CD4-positive, alpha-beta T cell treated with Interleukin-4 for 1 hour (primary cell): ENCODE measurements at places on chromosomes 7 and 10.

DNA sequence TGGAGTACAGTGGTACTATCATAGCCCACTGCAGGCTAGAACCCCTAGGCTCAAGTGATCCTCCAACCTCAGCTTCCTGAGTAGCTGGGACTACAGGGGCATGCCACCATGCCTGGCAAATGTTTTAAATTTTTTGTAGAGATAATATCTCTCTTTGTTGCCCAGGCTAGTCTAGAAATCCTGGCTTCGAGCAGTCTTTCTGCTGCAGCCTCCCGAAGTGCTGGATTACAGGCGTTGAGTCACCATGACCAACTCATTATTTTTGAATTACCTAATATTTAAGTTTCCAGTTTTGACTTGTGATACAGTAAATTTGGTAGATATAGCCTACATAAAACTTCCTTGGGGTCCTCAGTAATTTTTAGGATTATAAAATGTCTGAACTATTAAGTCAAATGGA lies 74.1 kb downstream of the RUNDC3B start:
- no peak for DNase-seq

GRCh38 chr10:33743429-33743857 lies 409.0 kb upstream of the NRP1 start:
- peak; percentile 0 for DNase-seq

DNA sequence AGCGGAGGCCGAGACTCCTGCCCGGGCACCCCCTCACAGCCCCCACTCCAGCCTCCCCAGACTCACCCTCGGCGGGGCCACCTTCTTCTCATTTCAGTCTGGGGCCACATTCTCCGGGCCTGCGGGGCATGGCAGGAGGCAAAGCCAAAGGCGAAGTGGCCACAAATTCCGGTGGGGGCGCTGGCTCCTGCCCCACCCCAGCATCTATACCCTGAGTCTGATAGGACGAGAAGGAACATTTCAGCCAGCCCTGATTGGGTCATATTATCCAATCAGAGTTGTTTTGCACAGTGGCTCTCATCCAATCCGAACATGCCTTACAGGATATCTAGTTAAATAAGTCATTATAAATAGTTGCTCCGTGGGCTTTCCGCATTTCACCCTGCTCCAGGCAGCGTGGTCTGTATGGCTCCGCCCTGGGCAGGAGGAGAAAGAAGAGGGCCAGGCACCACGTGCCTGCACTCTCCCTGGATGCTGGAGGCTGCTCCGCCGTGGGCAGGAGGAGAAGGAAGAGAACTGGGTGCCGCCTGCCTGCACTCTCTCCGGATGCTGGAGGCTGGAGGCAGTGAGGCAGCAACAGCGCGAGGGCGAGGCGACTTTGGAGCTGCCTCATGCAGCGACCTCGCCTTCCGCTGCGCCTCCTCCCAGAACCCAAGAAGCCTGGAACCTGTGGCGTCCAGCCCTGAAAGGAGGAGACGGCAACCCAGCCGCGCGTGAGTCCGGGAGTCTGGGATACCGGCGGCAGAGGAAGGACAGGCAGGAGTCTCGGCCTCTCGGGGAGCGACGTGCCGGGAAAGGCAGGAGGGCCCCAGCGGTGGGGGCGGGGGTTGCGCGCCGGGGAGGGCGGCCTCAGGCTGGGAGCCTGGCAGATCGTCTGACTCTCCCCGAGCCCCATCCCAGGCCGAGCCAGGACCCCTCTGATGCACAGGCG lies 162.9 kb downstream of the ZNF33B start:
- DNase-seq: no peak

GRCh38 chr10:20962165-20962564 lies 65.1 kb upstream of the NEBL start:
- no peak for DNase-seq

DNA sequence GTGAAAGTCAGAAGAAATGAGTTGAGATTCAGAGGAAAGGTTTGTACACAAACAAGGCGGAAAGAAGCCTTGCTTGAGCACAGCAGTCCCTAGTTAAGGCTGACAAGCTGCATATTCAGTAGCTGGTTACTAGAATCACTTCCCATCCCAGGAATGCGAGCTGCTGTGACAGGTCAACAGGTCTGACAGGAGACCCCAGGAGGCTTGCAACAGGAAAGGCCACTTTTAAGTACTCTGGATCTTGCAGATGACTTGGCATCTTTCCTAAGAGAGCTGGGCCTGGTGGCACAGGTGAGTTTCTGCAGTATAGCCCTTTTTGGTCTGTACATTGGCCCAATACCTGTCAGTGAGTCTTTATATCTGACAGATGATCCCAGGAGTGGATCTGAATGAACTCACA lies 35.7 kb upstream of the UNC5B start:
- no peak for DNase-seq

DNA sequence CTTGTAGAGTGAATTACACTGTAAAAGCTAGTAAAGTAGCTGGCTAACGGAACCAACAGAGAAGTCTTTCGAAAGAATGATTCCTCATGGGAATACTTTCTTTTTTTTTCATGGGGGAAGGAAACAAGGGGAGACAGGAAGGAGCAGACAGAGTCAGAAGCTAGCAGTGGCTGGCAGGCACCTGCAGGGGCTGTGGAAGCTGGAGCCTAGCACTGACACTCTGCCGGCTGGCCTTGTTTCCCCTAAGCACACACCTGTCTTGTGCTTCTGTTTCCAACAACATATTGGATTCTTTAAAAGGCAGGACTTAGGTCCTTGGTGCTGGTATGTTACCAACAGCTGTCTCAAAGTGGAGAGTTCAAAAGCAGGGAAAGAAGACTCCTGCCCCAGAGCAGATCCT lies 24.7 kb downstream of the NOD1 start:
- no peak for DNase-seq

DNA sequence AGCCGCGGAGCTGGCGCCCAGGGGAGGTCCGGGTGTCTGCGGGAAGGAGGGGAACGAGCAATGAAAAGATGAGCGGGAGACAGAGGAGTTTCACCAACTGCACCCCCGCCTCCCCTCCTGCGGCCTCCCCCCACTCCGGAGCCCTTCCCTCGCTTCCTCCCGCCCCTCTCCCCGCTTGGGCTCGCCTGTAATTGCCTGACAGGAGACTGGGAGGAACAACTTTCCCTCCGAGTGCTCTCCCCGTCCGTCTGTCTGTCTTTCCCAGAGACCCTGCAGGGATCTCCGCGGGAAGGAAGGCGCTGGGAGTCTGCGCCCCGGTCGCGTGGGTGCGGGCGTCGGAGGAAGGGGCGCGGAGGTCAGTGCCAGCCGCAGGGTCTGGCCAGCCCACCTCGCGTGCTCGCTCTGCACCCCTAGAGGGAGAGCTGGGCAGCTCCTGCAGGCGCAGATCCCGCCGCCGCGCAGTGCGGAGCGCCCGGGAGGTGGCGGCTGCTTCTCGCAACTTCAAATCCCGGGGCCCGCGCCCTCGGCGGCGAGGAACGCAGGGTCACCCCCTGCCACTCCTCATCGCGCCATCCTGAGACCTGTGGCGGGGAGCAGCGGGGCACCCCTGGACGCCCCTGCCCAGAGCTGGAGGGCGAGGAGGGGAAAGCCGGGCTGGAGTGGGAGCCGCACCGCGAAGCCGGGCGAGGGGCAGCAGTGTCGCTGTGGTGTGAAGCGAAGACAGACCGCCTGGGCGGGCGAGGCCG lies 511 bp upstream of the NRP1 start:
- no peak for DNase-seq

DNA sequence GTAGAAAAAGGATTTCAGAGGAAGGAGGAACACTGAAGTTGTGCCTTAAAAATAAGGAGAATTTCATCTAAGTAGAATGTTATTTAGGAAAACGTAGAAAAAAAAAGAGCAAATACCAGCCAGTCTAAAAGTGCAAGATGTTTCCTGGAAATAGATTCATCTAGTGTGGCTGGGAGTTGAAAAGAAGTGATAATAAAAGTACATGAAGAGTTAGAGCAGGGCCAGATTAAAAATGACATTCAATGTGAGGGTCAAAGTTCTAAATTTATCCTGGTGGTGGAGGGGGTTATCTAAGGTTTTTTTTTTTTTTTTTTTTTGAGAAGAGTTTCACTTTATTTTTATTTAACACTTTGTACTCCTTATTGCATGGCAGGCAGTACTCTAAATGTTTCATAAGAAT lies 289.3 kb downstream of the MDFIC start:
- DNase-seq: no peak

DNA sequence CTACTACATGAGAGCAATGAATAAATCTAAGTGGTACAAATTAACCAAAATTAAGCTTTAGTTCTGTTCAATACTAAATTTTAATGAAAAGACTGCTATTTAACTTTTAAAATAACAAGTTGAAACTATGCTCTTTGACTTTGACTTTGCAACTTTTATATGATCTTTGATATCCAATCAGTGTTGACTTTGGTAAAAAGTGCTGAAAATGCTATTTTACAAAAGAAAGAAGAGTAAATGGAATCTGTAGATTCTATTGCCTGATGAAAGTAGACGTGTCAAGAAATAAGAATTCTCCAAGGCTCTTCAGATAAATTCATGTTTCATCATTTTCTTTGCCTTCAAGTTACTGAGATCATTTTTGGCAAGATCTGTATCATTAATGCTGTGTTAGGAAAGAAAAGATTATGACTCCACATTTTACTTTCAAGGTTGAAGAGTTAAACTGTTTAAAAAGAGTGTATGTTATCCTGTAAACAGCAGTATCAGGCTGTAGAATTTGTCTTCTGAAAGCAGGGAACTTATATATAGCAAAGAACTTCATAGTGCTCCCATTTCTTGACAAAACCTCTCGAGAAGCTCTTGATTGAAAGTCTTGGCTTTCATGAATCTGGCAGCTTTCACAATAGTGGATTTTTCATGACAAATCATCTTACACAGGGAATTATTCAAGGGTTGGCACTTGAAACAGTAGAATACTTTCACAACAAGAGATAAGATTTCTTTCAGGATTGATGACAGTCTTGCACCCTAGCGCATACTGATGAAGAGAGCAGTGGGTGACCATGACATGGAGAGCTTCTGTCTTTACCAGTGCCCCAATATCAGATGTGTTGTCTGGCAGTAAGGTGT lies 72.1 kb downstream of the PTEN start:
- no peak for DNase-seq

DNA sequence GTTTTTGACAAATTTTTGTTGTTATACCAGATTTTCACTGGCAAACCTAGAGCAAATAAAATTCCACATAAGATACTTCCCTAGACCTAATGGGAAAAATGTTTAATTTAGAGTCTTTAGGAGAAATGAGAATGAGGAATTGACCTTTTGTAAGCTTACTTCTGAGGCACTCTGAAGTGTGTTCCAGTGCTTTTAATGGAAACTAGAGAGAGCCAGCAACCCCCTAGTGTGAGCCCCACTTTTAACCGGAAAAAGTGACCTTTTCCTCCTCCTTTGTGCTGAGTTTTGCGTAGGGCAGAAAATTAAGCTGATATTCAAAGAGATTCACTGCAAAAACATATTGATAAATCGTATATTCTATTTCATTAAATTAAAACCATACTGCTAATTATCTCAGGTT lies 5.2 kb downstream of the IKZF1 start:
- no peak for DNase-seq

DNA sequence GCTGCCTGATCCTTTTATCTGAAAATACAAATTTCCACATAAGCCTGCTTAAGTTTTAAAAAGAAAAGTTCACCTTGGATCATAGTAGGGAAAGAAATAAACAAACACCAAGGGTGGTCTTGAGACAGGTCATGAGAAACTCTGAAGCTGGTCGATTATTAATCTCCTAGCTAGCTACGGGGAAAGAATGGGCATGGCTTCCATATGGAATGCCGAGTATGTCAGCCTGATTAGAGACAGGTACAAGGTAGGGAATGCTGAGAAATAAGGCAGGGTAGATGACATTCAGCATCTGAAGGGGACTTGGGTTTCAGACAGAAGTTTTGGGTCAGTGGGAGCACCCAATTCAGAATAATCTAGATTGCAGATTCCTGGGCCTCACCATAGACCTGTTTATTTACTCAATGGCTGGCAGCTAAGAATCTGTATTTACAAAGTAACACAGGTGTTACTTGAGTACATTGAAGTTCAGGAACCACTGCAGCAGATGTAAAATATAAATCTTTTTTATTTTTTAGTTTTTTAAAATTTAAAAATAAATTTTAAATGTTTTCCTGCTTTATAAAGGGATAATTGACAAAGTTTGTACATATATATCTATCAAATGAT lies 49.0 kb downstream of the SCIN start:
- DNase-seq: no peak

GRCh38 chr7:33849004-33849403 lies 56.3 kb upstream of the BMPER start:
- no peak for DNase-seq

DNA sequence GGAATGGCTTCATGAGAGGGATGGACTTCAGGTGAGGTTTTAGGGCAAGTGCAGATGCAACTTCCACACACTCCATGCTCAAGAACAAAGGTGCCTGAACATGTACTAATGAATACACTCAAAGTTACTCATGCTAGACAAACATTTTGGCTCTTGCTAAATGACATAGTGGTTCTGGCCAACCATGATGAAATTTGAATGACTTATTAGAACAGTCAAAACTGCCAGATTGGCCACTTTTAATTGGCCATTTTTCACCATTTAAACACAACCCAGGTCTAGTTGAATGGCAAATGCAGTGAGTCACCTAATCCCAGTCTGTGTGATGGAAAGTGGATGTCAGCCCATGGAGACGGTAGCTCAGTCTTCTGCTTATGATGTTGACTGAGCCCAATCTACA lies 4.9 kb upstream of the PTPRN2 start:
- DNase-seq: no peak

DNA sequence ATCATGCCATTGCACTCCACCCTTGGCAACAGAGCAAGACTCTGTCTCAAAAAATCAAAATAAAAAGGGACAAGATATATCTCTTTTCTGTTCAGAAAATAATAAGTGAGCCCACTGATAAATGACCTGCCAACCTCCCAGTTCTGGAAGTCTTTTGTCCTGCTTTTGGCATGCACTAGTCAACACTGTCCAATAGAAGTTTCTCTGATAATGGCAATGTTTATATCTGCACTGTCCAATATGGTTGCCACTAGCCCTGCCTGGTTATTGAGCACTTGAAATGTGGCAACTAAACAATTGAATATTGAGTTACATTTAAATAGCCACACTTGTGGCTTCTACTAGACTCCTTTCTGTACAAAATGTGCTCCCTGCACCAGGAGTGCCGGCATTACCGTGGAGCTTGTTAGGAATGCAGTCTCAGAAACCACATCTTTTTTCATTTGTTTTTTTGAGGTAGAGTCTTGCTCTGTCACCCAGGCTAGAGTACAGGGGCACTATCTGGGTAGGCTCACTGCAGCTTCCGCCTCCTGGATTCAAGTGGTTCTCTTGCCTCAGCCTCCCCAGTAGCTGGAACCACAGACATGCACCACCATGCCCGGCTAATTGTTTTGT lies 229.7 kb downstream of the CACNB2 start:
- no peak for DNase-seq

DNA sequence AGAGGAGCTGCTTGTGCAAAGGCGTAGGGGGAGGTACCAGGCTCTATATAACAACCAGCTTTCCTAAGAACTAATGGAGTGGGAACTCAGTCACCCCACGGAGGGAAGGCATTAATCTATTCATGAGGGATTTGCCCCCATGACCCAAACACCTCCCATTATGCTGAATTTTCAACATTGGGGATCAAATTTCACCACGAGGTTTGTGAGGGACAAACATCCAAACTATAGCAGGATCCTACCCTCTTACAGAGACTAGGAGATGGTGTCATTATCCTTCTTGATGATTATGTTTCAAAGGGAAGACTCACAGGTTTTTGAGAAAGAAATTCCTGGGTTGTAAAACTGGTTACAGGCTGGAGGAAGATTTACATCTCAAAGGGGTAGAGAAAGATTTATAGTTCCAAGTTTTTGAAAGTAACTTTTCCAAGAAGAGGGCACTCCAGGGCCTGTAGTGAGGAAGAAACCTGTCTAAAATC lies 295.0 kb upstream of the DKK1 start:
- DNase-seq: no peak
